Stimulated activated CD4-positive, alpha-beta T cell treated with anti-CD3 and anti-CD28 coated beads, Interleukin-15, amount 100 ng/mL, for 24 hours (primary cell): ENCODE measurements at places on chromosomes 5 and 9.
A peak's percentile ranks its signal among the peaks of the same experiment; 100 is the strongest.

DNA sequence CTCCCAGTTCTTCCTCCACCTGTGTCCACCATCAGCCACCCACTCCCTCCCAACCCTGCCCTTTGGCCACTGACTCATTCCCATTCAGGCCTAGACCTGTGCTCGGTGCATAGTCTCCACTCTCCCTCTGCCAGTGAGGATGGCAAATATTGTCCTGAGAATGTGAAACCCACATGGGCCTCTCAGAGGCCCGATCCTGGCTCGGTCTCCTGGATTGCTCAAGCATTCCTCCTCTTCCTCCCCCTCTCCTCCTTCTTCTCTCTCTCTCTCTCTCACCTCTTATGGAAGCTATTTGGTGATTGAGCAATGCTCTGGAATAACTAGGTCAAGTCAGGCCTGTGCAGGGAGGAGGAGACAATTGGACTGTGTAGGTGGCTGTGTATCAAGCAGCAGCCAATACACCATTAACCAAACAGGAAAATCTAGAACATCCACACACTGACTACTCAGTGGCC, 99.9 kb downstream of the KLF4 start:
- DNase-seq = no peak

GRCh38 chr5:178765753-178766300, 35.4 kb upstream of the ZNF354A start:
- DNase-seq = no peak

DNA sequence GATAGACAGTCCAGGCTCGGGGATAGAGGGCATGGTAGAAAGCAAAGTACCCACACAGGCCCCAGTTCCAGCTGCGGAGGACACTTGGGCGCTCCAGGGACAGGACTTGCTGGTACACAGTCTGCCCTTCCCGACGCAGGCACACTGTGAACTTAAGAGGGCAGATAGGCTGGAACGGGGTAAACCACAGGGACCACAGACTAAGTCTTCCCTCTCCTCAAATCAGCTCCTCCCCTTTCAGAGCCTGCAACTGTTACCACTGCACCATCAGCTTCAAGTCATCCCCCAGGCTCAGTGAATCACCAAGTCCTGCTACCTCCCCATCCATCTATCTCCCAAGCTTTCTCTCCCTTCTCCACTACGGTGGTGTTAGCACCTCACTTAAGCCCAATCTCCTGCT, 7.3 kb downstream of the GBA2 start:
- no peak for DNase-seq

- no peak for DNase-seq
Observed at GRCh38 chr5:14225173-14225834, 82.2 kb downstream of the TRIO start.

GRCh38 chr5:96329289-96329688, 103.8 kb downstream of the PCSK1 start:
- no peak for DNase-seq

- DNase-seq = no peak
Observed at GRCh38 chr5:143758750-143759149, 53.2 kb upstream of the HMHB1 start.

GRCh38 chr9:22053178-22053577, 44.1 kb upstream of the CDKN2B start:
- no peak for DNase-seq

- DNase-seq = no peak
Observed at GRCh38 chr5:123582550-123583285, 70.7 kb downstream of the CSNK1G3 start.

- no peak for DNase-seq
Observed at GRCh38 chr9:124544535-124544934, 37.3 kb upstream of the NR5A1 start.

- DNase-seq = peak; percentile 78
Observed at GRCh38 chr5:154197801-154198491, 7.4 kb downstream of the GALNT10 start.

DNA sequence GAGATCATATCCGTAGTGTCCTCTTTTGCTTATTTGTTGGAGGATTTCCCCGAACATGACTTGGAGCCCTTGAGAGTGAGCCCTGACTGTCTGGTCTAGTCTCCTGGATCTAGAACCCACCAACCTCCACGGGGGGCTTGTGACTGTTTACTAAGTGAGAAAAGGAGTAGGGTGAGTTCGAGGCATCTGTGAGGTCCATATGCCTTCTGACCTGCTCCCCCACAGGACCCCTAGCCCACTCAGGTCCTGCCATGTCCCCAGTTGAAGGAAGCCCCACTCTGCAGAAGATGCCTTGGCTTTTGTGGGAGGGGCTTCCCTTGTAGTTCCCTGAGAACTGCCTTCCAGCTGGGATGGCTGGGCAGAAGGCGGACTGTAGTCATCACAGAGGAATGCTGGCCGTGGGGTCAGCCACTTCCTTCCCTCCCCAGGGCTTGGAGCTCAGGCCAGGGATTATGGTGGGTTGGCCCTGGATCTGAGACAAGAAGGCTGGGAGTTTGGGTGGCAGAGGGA, 7.0 kb upstream of the IRF1 start:
- peak; percentile 4 for DNase-seq
